ENCODE measurements at places on chromosomes 1 and 21. TPM values are rescaled to one million over a fixed set of nuclear protein-coding genes. Genes with fewer than 3 reads are reported as not detected.

- DNase-seq: no peak
These were observed 19.6 kb upstream of the DUSP10 start for GRCh38 chr1:221761354-221762002.

DNA sequence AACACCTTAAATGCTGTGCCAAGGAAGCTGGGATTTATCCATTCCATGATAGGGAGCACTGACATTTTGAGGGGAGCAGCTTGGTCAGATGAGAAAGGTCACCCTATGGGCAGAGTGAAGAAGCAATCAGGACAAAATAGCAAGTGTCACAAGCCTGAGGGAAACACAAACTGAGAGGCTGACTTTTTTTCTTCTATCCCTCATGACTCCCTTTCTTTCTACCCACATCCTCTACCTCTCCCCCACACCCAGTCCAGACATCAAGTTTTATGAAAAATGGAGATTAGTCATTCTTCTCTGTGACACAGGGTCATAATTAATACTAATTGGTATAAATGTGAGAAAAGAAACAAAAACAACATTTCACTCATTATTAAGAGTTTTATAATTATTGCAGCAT, 103.1 kb downstream of the SLC25A24 start:
- no peak for DNase-seq

ANKRD65 gene
- not detected for total RNA-seq

- no peak for DNase-seq
These were observed 26.5 kb downstream of the FLVCR1 start for GRCh38 chr1:212884592-212884991.

DNA sequence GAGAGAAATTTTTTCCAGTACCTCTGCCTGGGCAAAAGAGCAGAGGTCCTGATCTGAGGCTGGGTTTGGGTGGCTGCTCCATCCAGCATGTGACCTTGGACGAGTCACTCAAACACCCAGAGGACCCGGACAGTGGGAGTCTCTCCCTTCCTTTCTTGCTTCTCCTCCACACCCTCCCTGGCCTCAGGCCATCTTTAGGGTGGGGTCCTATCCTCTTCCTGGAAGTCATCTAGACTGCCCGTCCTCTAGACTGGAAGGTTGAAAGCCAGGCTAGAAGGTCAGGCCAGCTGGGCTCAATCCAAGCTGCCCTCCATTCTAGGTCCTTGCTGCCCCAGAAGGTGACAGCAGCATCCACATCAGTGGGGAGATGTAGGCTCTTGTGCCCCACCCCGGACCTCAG, 599.5 kb downstream of the MATN1 start:
- no peak for DNase-seq

GRCh38 chr1:178607718-178608408, 95.0 kb downstream of the TEX35 start:
- DNase-seq: no peak

DNA sequence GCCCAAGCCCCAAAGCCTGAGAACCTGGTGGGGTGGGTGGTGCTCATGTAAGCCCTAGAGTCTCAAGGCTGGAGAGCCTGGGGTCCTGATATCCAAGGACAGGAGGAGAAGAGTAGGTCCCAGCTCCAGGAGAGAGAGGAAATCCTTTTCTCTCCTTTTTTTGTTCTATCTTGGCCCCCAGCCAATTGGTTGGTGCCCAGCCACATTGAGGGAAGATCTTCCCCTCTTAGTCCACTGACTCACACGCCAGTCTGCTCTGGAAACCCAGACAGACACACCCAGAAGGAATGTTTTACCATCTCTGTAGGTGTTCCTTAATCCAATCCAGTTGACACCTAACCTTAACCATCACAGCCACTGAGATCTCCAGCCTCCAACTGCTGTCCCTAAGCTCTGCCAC, 16.2 kb upstream of the LIN9 start:
- peak; percentile 14 for DNase-seq

HP1BP3 gene
- total RNA-seq: 242 TPM

DNA sequence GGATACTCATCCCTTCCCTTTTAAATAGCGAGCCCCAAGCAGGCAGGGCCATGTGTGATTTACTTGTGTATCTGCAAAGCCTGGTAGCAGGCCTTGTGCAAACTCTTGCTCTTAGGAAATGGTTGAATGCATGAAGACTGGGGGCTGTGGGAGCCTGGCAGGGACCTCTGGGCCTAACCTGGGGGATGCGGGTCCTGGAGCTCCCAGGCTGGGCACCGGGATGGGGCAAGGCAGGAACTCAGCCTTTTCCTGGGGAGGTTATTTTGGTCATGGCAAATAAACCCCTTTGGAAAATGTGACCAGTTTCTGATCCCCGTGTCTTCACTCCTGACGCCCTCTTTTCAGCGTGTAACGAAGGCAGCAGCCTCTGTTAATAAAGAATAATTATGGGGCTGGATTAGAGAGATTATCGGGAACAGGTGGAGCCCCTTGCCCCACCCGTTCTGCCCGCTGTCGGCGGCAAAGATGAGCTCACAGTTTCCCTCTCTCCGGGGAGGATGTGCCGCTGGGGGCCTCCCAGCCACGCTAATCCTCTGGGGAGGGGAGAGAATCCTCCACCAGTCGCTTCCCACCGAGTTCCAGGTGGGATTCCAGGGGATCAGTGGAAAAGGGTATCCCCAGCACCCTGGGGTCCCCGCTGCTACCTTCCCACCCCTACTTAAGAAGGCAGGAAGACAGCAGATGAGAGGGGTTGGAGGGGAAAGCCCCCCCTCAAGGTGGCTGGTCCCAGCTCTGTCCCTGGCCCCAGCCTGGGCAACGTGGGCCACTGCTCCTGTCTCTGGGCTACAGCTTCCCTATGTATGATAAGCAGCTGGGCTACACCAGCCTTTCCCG, 69.7 kb upstream of the WNT4 start:
- DNase-seq: no peak

- DNase-seq: no peak
These were observed at the start of gene ZBTB18 for GRCh38 chr1:244050835-244051444. Gene ZBTB18, plus strand, starts transcription at chr1:244051283. Its CDS starts 149 bp downstream, at chr1:244051432.

DNA sequence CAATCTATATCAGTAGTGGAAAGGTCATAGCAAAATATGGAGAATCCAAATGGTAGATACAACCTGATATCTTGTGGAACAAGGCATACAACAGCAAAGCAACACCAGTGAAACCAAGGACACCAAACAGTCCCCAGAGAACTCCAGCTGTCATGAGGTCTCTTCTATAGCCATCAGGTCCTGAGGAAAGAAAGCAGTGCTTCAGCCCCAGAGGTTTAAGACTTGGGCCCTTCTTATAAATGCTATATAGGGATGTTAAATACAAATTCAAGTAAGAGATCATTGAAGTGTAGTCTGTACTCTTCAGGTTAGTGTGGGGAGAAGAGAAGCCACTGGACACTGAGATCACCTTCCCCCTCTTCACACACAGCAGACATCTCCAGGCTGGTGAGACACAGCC, 10.1 kb downstream of the FCRL2 start:
- no peak for DNase-seq

DNA sequence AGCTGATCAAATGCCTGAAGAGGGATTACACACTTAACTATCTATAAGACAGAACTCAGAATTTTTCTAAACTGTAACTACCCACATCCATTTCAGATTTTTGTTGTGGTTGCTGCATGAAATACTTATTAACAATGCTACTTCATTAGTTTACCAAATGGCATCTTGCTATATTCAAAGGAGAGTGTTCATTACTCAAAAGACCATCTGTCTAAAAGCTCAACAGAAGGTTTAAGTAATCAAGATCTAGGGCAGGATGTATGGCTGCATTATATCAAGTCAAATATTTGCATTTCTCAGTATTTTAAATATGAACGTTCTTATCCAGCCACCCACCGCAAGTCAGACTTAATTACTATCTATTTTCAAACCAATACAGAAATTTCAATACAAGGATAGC, 79.9 kb downstream of the SIPA1L2 start:
- no peak for DNase-seq

- no peak for DNase-seq
These were observed 392.4 kb downstream of the RPS6KC1 start for GRCh38 chr1:213443415-213443814.

- DNase-seq: no peak
These were observed 2.1 kb downstream of the ADAMTS4 start for GRCh38 chr1:161196521-161197451.
